Stimulated activated CD4-positive, alpha-beta T cell treated with anti-CD3 and anti-CD28 coated beads, TNF-alpha, amount 100 ng/mL, for 4 hours (primary cell): ENCODE measurements at places on chromosomes 5 and 9.

GRCh38 chr5:157475432-157475831 lies 15.4 kb downstream of the NIPAL4 start:
- no peak for DNase-seq

DNA sequence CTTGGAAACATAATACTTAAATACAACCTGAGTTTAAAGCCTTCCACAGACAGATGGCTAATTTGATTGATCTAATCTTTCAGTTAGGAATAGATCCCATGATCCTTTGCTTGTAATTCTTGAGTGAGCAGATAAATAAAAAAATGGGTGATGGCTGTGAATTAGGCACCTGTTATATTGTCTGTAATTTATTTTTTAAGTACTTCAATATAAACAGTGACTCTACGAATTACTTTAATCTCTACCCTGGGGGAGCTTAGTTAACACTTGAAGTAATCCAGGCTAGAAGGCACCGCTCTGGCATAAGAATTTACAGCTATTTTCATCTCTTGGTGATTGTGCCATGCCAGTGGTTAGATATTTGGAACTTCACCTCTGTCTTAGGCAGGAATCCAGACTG lies 9.0 kb downstream of the EGFLAM start:
- no peak for DNase-seq

DNA sequence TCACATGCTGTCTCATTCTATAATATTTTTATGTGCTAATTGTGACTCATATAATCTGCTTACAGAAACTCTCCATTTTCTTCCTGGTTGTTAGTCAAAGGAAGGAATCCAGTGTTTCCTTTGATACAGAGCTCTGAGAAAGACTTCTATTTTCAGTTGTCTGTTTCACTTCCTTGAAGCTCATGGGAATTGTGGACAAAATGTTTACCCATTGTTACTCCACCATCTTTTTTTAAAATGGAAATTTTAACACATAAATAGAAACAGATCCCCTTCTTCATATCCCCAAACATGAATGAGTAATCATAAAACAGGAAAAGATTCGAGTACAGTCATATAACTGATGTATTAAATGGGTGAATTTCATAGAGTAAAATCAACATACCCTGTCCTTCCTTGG lies 42.0 kb upstream of the KCNN2 start:
- no peak for DNase-seq

- DNase-seq = no peak
Measured at GRCh38 chr9:13719446-13719845, 440.0 kb upstream of the MPDZ start.

GRCh38 chr9:121277518-121278295 lies 9.7 kb downstream of the GSN start:
- no peak for DNase-seq

DNA sequence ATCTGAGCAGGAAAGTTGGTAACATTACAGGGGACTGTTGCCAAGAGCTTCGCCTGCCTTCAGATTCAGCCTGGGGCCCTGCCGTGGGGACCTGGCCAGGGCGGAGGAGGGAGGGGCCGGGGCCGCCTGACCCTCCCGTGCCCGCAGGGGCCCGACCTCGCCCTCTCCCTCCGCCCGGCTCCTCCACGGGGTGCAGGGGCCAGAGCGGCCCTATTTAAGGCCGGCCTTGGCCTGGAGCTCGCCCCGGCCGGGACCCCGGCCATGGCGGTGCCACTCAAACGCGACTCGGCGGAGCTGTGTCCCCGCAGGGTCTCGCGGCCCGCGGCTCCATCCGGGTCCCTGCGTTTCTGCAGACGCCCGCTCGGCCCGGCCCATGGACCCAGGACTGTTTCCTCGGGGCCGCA lies 757 bp downstream of the TMEM250 start:
- no peak for DNase-seq

DNA sequence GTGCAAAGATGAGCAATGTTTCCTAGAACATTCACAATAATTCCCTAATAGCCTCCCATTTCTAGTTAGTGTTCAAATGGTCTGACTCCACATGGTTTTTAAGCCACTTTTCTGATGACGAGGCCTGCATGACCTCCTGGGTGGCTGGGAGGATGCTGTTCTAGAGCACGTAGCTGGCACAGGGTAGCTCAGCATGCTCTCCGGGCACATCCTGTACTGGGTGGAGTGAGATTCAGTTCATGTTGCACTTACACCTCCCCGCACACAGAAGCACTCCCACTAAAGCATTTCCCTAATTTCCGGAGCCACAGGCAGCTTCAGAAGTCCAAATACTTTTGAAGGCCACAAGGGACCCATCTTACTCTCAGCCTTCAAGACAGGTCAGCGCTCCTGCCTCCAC lies 159.8 kb upstream of the LHFPL2 start:
- DNase-seq = no peak

DNA sequence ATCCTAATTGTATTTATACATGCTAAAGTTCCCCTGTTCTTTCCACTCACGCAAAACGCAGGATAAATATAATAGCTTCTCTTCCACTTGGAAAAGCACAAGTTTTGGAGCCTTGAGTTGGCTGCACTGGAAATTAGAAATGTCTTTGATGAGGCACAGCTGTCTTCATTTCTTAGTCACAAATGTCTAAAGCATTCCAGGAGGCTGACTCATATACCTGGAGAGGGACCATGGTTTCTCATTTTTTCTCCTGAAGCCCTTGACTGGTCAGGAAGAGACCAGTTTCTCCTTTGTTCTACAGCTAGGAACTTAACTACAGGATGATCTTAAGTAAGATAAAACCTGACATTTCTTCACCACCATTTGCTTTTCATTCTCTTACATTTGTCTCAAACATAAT lies 16.2 kb downstream of the MTX3 start:
- DNase-seq = no peak

- no peak for DNase-seq
Measured at GRCh38 chr9:77892171-77892570, 139.4 kb downstream of the GNAQ start.

DNA sequence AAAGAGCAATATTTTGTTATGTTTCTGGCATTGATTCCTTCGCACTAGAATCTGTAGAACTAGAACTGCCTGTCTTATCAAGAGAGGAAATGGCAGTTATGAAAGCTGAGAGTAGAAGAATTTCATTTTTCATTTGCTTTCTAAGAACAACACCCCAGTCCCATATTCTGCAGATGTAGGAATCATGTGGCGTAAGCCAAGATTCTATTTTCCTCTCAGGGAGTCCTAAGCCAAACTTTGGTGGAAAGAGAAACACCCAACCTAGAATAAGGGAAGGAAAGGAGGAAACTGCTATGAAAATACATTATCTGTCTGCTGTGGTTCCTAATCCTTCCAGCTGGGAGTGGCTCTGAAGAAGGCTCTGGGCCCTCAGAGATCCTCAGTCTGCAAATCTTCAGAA lies 1176.9 kb upstream of the C9orf72 start:
- no peak for DNase-seq

- no peak for DNase-seq
Measured at GRCh38 chr9:93005876-93006275, 52.6 kb upstream of the SUSD3 start.

- no peak for DNase-seq
Measured at GRCh38 chr9:5532790-5533189, 22.5 kb downstream of the PDCD1LG2 start.

GRCh38 chr9:19484699-19485098 lies 75.9 kb downstream of the ACER2 start:
- DNase-seq = no peak

DNA sequence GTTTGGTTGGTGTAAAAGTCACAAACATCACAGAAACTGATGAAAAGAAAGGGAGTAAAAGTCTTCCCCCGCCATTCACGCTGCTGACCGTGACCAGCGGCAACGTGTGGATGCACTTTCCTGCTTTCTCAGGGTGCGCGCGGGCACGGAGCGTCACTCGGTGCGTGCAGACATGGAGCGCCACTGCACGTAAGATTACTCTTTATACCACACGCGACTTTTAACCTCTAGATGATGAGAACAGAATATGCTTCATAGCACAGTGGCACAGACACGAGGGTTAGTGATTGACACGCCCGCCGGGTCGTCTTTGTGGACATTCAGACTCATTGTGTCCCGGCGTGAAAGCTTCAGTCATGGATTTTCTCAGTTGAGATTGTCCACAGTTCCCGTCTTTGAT lies 15.7 kb downstream of the CEP72 start:
- no peak for DNase-seq

DNA sequence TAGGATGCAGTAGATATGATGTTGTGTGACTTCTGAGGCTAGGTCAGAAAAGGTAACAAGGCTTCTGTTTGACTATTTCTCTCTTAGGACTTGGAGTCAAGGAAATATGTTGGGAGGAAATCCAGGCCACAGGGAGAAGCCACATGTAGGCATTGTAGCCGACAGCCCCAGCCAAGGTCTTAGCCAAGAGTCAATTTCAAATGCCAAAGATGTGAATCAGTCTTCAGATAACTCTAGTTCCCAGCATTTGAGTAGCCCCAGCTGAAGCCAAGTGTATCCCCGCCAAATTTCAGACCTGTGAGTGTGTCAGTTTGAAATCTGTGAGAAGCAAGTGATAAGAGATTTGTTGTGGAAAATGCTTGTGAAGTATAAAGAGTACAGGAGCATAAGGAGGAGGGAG lies 38.1 kb upstream of the ISL1 start:
- DNase-seq = no peak

- no peak for DNase-seq
Measured at GRCh38 chr9:100087218-100087617, 11.6 kb downstream of the ERP44 start.
